ENCODE measurements at places on chromosomes 4 and X.
A peak's percentile ranks its signal among the peaks of the same experiment; 100 is the strongest.

DNA sequence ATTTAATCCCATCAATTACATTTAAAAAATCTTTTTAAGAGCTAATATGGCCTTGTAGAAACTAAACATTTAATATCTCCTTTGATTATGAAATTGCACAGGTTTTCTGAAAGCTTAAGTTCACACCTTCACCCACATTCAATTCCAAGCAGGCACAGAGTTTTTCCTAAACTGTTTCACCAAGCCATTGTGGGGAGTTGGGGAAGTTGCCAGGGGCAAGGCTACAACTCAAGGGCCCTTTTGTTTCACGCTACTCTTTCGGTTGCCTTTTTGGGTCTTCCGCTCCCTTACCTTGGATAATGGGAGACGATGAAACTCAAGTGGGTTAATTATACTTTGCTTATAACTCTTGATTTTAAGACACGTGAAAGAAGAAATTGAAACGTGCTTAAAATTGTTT is 33.3 kb downstream of the APBB2 start:
- no peak for DNase-seq

- no peak for DNase-seq
Observed at GRCh38 chr4:142567199-142567598, 278.9 kb downstream of the INPP4B start.

DNA sequence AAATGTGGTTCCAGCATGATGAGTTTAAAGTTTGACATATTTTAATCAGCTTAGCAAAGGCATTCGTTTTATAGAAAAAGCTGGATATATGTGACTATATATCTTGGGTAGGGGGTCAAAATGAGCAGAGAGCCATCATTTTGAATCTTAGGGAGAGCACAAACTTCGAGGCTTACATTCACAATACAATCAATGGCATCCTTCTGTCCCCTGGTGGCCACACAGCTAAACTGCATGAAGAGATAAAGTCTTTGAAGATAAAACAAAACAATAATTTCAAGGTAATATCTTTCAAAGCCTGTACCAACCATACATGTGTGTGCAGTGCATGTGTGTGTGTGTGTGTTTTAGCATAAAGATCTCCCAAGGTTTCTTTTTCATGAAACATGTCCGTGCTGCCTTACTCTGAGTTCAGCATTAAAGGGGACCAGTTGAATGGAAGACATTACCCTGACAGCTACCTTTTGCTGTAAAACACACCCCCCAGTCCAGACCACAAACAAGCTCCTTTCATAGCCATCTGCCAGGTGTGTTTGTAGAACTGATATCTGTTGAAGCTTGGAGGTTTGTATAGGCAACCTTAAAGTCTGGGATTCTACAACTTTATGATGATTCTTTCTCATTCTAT is 22.0 kb downstream of the DYNLT3 start:
- no peak for DNase-seq

GRCh38 chr4:184439856-184440594 is 34.3 kb downstream of the IRF2 start:
- peak; percentile 12 for DNase-seq

DNA sequence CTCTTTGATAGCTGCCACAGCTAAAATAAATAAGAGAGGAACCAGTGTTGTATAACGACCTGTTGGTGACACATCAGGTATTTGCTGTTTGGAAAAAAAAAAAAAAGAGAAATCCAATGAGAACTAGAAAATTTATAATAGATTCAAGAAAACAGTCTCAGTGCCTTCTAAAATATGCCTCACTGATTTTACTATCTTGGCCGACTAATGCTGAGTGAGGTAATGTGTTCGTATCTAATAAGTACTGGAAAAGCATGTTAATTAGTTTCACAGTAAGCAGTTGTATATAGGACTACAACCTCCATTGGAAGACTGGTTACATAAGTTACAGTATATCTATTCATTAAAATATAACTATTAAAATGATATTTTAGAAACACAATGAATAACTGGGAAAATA is 32.4 kb downstream of the ATP8A1 start:
- no peak for DNase-seq

- DNase-seq, result no peak
Observed at GRCh38 chr4:112083587-112084347, 61.5 kb upstream of the FAM241A start.

DNA sequence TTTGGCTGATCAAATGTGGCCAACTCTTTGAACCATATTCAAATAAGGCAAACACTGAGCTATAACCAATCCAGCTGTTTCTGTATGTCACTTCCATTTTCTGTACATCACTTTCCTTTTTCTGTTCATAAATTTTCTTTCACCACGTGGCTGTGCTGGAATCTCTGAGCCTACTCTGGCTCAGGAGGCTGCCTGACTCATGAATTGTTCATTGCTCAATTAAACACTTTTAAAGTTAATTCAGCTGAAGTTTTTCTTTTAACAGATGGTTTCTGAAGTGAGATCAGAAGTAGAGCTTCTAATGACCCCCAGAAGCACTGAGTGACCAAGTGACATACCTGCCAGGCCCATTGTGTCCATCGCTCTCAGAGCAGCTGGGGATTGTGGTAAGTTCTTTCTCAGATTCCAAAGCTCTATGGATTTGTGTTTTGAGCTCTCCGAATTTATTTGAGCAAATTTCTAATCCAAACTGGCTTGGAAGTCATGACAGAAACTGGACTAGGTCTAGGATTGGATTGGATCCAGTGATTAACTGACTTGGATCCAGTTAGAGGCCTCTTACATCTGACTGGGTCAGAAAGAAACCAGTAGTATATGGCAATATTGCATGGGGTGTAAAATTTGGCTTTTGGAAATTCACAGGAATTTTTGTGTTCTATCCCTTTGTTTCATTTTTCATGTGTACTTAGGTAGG is 121.2 kb upstream of the BANK1 start:
- no peak for DNase-seq

GRCh38 chrX:76643590-76643989 is 216.1 kb downstream of the MAGEE1 start:
- no peak for DNase-seq

DNA sequence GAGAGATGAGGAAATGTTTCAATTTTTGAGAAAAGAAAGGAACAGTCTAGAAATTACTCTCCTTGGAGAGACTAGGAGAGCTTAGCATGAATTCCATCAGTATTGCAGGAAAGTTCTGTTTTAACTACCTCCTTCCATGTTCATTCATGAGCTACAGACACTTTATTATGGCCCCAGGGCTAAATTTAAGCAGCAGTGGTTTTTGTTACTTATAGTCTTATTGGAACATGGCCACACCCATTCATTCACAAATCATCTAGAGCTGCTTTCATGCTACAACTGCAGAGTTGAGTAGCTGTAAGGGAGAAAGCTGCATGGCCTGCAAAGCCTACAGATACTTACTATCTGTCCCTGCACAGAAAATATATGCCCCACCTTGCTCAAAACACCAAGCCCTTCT is 81.7 kb downstream of the SHISA3 start:
- no peak for DNase-seq

DNA sequence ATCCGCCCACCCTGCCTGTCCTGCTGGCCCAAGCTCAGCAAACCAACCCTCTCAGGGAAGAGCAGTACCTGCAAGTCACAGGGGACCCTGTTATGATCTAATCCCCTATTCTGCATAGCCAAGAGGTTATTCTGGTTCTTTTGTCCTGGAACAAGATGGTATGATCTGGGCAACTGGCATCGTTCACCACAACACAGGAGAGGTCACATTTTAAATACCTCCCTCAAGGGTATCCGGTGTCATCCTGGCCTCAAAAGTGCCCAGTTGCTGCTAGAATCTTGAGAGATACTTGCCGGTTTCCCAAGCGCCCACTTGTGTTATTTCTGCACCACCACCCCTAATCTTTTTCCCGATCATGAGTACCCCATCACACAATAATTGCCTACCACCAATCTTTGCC is 497.5 kb downstream of the BCOR start:
- no peak for DNase-seq

- no peak for DNase-seq
Observed at GRCh38 chr4:88418411-88418810, 38.5 kb upstream of the HERC5 start.

All from cortex of kidney (tissue), 1 donor.